ENCODE measurements at places on chromosomes 1 and 21.

- DNase-seq = no peak
Observed at GRCh38 chr1:30632481-30632880, 90.9 kb downstream of the MATN1 start.

- no peak for DNase-seq
Observed at GRCh38 chr1:212596798-212597197, 11.8 kb upstream of the ATF3 start.

- DNase-seq = no peak
Observed at GRCh38 chr1:43858324-43858723, 75.3 kb upstream of the ARTN start.

DNA sequence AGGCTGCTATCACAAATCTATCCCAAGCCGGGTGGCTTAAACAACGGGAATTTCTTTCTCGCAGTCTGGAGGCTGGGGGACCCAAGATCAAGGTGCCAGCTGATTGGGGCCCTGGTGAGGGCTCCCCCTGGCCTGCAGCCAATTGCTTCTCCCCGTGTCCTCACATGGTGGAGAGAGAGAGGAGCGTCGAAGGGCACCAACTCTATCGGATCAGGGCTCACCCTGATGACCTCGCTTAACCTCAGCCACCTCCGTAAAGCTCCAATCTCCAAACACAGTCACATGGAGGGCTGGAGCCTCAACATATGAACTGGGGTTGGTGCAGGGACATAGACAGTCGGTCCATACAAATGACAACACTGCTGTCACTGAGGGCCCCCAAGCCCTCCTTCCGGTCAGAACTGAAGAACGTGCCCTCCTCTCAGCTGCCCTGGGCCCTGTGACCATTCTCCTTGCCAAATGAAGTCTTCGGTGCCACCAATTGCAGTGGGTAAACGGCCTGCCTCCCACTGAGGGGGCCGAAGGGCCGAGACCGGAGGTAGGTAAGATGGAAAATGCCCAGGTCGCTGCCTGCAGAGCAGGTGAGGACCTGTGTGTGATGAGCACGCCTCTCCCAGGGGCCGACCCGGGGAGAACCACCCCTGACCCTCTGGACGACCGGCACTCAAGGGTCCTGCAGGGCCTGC is 211.0 kb downstream of the TOMM20 start:
- no peak for DNase-seq

DNA sequence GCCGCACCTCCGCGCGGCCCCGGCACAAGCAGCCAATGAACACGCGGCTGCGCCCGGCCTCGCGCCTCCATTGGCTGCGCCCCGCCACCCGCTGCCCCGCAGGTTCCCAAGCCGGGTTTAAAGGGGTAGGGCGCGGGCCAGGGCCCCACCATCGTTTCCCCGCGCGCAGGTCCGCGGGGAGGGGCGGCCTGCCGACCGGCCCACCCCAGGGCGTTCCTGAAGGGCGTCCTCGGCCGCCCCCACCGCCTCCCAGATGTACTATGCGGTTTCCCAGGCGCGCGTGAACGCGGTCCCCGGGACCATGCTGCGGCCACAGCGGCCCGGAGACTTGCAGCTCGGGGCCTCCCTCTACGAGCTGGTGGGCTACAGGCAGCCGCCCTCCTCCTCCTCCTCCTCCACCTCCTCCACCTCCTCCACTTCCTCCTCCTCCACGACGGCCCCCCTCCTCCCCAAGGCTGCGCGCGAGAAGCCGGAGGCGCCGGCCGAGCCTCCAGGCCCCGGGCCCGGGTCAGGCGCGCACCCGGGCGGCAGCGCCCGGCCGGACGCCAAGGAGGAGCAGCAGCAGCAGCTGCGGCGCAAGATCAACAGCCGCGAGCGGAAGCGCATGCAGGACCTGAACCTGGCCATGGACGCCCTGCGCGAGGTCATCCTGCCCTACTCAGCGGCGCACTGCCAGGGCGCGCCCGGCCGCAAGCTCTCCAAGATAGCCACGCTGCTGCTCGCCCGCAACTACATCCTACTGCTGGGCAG is at the start of gene OLIG1:
Gene OLIG1, plus strand, starts transcription at position 148 of the 750 bp plus-strand sequence. Its CDS starts 106 bp downstream, at position 254.
- DNase-seq = peak; percentile 56

Data from CMK (cell line).